ENCODE measurements at places on chromosomes 12 and 14.

GRCh38 chr14:24456980-24457379, 14.4 kb upstream of the SDR39U1 start:
- DNase-seq = no peak

DNA sequence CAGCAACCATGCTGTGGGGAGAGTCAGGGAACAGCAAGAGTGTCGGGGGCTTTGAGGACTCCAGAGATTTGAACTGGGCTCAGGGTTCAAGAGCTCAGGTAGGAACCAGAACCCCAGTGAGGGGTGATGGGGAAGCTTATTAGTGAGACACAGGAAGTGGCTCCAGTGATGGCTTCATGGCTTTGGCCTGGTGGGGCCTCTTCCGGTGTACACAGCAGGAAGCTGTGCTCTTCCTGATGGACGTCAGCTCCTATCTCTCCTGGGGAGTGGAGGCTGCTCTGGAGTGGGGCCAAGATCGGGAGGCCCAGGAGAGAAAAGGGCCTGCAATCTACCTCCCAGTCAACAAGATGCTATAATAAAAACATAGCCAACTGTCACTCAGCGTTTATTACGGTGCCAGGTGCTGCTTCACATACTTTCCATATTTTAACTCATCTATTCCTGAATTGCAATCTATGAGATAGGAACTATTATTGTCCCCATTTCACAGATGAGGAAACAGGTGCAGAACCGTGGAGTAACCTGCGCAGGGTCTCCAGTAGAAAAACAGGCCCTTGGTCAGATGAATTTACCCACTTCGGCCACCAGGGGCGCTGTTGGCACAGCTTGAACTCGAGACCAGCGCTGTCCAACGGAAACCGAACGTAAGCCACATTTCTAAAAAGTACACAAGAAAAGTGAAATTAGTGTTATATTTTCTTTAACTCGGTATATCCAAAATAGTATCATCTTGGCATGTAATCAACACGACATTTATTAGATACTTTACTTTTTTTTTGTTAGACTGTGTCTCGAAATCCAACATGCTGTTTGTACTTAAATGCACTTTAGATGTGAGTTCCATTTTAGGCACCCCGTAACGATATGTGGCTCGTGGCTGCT, 63.6 kb upstream of the DLK1 start:
- peak; percentile 83 for DNase-seq

DNA sequence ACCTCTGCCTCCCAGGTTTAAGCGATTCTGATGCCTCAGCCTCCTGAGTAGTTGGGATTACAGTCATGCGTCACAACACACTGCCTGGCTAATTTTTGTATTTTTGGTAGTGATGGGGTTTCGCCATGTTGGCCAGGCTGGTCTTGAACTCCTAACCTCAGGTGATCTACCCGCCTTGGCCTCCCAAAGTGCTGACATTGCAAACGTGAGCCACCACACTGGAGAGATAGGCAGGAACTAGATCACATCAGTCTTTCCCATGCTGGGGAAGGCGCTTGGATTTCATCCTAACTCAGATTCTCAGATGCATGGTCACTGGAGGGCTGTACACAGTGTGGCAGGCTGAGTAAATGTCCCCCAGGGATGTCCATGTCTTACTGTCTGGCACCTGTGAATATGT, 18.0 kb upstream of the ORAI1 start:
- no peak for DNase-seq

GRCh38 chr12:49231878-49232655, 32.8 kb upstream of the TUBA1C start:
- peak; percentile 52 for DNase-seq

GRCh38 chr12:98999559-98999958, 354.5 kb downstream of the APAF1 start:
- no peak for DNase-seq

DNA sequence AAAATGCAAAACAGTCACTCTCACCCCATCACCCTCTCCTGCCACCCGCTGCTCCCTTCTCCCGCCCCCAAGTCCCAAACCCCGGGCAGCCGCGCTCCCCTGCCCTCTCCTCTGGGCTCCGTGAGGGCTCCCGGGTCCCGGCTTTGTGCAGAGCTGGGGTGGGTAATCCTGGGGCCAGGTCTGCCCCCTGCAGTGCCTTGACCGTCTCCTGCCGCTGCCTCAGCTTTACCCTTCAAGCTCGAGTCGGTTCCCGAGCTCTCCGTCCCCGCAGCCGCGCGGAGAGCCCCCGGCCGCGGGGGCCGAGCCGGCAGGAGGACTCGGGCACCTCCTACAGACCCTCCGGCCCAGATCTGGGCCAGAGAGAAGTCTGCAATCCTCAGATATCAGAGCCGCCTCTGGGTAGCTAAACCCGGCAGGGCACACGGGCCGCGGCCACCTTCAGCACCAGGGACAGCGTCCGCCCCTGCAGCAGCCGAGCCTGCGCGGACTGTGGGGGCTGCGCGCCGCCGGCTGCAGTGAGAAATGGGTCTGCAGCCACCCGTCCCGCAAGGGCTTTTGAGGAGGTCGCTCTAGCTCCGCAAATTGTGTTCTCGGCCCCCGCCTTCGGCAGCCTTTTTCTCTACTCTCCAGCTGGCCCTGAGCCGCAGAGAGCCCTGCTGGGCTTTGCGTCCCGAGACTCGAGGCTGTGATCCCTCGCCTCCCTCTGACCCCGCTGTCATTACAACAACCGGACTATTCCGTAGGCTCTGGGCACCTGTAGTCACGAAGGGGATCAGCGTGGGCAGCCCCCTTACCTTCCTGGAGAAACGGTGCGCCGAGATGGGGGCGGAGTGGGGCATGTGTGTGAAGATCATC, 1.2 kb downstream of the PRMT8 start:
- DNase-seq = peak; percentile 71
